Dermis microvascular lymphatic vessel endothelial cell (primary cell): ENCODE measurements at places on chromosomes 2 and 18. TPM values are rescaled to one million over a fixed set of nuclear protein-coding genes. Genes with fewer than 3 reads are reported as not detected.

The G6PC2 gene
- not detected in 2 replicates for total RNA-seq

The ZBTB7C gene
- total RNA-seq: under 0.01 TPM in 2 replicates

The IL1A gene
- not detected in 2 replicates for total RNA-seq

The STPG4 gene
- under 0.01 TPM in 1 of 2 replicates, not detected in the other for total RNA-seq

The CROCC2 gene
- not detected in 2 replicates for total RNA-seq

The SRD5A2 gene
- total RNA-seq: not detected in 2 replicates

The SATB2 gene
- 0.26 and 0.76 TPM in 2 replicates for total RNA-seq

The RTP5 gene
- not detected in 2 replicates for total RNA-seq

The GKN2 gene
- total RNA-seq: not detected in 2 replicates

The FOXD4L1 gene
- total RNA-seq: not detected in 2 replicates

The DLX1 gene
- total RNA-seq: under 0.01 TPM in 1 of 2 replicates, not detected in the other

The COX7A2L gene
- 133 and 148 TPM in 2 replicates for total RNA-seq

The FAM168B gene
- 78.4 and 113 TPM in 2 replicates for total RNA-seq

The GKN1 gene
- not detected in 2 replicates for total RNA-seq

The DPYSL5 gene
- total RNA-seq: under 0.01 TPM in 1 of 2 replicates, not detected in the other

The WDR43 gene
- total RNA-seq: 35.9 and 49.6 TPM in 2 replicates

The IL36RN gene
- total RNA-seq: not detected in 2 replicates
